ENCODE measurements at places on chromosomes 16 and 17.

GRCh38 chr17:17363638-17364337 is 60.6 kb downstream of the NT5M start:
- no peak for DNase-seq

DNA sequence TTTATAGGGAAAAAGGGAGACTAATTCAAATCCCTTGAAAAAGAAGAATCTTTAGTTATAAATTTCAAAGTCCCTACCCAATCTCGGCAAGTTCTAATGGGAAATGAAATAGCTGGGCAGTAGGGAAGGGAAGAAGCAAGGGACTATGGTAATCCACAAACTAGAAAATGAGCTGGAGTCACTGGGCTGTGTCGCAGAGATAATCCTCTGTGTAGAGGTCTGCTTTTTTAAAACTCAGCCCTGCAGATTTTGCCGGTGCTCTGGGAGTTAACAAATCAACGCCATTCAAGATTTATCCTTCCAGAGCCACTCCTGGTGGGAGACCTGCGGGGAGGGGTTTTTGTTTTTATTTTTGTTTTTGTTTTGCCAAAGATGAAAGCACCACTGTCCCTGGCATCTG is 20.8 kb downstream of the SNX11 start:
- DNase-seq = no peak

- no peak for DNase-seq
Observed at GRCh38 chr17:45101546-45101882, 30.8 kb downstream of the PLCD3 start.

- DNase-seq = no peak
Observed at GRCh38 chr16:12111223-12111622, 134.7 kb downstream of the SNX29 start.

Data from activated T-helper 1 cell treated with anti-CD3 and anti-CD28 coated beads, Interleukin-2, amount 50 U/mL, for 16 hours (primary cell).